CMK (cell line): ENCODE measurements at places on chromosomes 3 and 15.

DNA sequence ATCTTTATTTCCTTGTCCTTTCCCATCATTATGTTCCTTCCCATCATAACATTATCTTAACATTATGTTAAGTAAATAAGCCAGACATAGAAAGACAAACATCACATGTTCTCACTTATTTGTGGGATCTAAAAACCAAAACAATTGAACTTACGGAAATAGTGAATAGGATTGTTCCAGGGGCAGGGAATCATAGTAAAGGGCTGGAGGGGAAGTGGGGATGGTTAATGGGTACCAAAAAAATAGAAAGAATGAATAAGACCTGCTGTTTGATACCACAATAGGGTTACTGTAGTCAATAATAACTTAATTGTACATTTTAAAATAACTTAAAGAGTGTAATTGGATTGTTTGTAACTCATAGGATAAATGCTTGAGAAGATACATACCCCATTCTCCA is 36.7 kb upstream of the MBNL1 start:
- DNase-seq, result no peak

GRCh38 chr15:86653344-86654197 is 573.9 kb downstream of the AGBL1 start:
- DNase-seq, result no peak

GRCh38 chr3:67635806-67636205 is 18.6 kb downstream of the SUCLG2 start:
- no peak for DNase-seq

- no peak for DNase-seq
Measured at GRCh38 chr3:174356596-174356995, 502.5 kb upstream of the NAALADL2 start.

GRCh38 chr3:98540346-98540745 is 8.6 kb downstream of the GPR15 start:
- no peak for DNase-seq

DNA sequence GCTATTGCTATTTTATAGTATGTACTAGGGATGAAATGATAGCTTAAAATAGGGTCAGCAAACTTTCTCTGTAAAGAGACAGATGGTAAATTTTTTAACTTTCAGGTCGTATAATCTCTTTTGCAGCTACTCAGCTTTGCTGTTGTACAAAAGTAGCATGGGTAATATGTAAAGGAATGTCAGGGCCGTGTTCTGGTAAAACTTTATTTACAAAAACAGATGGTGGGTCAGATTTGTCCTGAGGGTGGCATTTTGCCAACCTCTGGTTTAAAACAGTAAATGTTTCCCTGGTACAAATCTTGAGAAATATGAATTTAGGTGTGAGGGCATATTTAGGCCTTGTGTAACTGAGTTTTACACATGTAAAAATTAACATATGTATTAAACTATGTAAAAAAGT is 18.6 kb downstream of the NMD3 start:
- no peak for DNase-seq

DNA sequence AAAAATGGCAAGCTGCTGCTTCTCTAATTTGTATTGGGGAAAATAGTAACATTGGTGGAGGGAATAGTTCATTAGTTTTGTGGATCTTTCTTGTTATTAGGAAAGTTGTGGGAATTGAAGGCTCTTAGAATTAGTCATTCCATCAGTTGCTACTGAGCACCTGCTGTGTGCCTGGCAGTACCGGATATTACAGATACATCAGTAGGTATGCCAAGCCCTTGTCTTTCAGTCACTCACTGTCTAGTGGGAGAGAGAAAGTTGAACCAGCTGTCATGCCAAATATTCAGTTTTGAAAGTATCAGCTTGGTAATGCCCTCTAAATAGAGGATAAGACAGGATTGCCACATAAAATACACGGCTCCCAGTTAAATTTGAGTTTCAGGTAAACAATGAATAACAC is 32.5 kb downstream of the IGSF10 start:
- no peak for DNase-seq

GRCh38 chr3:4508048-4508981 is 15.2 kb downstream of the ITPR1 start:
- no peak for DNase-seq

DNA sequence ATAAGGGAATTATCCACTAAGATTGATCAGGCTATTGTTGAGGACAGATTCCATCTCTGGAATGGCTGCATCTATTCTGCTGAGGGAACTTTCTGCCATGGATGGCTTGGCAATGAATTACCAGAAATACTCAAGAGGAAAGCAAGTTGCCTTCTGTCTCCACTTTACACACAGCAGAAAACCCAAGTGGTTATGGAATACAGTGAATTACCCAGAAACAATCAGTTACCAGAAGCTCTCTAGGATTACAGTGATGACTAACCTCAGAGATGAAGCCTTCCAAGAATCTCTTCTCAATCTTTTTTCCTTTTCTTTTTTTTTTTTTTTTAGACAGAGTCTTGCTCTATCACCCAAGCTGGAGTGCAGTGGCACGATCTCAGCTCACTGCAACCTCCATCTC is 183.3 kb downstream of the WDR76 start:
- DNase-seq, result no peak

DNA sequence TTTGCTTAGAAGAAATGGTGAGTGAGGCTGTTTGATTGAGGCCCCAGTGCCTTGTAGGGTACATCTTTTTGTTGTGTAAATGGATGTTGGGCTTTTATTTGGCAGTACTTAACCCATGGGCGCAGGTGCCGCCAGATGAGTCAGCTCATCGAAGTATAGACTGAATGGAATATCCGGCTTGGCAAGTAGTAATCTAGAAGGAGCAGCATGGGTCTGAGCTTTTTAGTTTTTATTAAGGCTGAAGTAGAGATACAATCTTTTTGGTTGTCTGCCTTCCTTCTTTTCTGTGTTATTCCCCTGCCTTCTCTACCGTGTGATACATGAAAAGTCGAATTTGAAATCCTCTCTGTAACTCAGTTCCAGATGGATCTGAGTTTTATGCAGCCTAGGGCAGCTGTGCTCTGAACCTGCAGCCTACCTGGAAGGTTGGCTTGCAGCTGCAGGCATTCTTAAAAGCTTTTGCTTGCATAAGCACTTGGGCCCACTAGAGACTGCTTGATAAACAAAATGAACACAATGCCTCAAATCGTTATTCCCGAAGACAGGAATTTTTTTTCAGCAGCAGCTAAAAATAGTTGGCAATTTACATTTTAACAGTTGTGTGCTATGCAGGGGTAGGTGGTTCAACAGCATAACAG is 177.5 kb upstream of the CGNL1 start:
- DNase-seq, result no peak

DNA sequence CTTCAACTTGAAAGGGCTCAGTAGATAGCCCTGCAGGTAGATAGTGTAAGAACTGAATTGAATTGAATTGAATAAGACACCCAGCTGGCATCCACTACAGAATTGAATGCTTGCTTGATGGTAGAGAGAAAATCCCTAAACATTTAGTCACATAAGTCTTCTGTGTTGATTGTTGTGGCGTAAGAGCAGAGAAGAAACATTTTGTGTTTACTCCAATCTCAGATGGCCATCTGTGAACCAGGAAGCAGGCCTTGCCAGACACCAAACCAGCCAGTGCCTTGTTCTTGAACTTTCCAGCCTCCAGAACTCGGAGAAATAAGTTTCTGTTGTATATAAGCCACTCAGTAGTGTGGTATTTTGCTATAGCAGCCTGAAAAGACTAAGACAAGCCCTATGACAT is 43.6 kb downstream of the SST start:
- no peak for DNase-seq

- no peak for DNase-seq
Measured at GRCh38 chr3:43155464-43156121, 49.7 kb upstream of the POMGNT2 start.

GRCh38 chr3:19920401-19921080 is 13.5 kb downstream of the EFHB start:
- no peak for DNase-seq

DNA sequence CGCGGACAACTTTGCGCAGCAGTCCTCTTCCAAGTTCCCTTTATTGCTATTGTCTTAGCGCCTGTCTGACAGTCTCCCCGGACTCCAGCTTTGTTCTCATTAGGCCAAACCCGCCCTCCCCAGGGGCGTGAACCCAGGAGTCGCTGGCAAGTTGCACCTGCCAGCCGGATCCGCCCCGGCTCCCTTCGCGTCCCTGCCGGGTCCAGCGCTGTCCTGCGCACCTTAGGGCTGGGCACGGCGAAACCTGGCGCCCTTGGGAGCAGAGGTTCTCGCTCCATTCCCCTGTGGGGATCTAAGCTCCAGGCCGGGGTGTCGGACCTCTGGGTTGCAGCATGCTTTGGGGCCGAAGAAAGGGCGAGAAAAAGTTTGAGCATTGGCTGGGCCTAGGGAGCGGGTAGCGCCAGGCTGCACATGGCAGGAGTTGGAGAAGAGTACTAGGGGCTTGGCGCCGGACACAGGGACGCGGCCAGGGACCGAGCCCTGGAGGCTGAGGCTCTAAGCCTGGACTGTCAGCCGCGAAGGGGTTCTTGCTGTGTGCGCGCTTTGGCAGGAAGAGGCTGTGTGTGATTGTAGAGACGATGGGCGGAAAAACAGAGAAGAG is 335.1 kb upstream of the THRB start:
- DNase-seq, result no peak

- no peak for DNase-seq
Measured at GRCh38 chr15:25088261-25088790, 133.5 kb downstream of the SNRPN start.

GRCh38 chr3:70716832-70717231 is 404.4 kb upstream of the MDFIC2 start:
- no peak for DNase-seq

DNA sequence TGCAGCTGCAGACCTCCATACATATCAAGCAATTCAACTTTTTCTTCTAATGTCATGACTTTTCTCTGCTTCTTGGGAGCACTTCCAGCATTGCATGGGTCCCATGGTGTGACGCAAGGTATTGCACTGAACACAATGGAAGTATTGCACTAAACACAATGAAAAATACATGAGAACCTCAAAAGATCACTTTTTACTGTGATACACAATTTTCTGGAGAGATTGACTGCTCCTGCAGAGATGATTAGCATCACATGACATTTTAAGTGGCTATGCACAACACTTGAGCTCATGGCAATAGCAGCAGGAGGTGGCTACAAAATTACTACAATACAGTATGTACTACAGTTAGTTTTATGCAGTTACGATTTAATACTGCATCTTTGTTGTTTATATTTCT is 113.5 kb upstream of the BHLHE40 start:
- no peak for DNase-seq

DNA sequence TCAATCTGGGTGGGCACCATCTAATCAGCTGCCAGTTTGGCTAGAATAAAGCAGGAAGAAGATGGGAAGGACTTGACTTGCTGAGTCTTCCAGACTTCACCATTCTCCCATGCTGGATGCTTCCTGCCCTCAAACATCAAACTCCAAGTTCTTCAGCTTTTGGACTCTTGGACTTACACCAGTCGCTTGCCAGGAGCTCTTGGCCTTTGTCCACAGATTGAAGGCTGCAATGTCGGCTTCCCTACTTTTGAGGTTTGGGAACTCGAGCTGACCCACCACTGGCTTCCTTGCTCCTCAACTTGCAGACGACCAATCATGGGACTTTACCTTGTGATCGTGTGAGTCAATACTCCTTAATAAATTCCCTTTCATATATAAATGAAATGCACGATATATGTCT is 8.6 kb upstream of the LIPC start:
- DNase-seq, result no peak

DNA sequence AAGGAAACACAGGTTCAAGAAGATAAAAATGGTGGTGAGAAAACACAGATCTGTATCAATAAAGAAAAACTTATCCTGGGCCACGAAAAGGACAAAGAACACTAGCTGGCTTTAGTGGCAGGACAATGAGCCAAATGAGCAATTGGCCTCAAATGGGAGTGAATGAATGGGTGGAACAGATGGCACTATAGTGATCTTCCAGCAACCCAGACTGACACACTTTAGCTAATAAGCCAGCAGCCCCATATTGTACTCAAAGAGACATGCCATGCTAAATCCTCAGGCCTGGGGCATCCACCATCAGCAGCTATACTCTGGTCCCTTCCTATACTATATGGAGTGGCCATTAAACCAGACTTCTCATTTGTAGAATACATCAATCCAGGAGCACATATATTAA is 60.0 kb upstream of the GADL1 start:
- no peak for DNase-seq

DNA sequence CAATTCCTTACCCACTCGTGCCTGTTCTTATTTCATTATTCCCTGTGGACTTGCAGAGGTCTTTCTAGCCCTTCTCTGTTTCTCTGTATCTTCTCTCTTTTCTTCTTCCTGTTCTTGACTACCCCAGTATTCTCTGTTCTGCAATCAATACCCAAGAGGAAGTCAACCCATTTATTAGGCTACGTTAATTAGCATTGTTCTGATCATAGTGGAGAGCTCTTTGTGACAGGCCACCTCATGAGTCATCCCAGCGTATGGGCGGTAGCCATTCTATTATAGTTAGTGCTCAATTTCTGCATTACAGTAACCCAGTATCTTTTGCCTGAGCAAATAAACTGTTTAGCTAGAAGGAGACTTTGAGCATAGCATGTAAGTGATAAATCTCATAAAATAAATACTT is 259.5 kb upstream of the GRM7 start:
- no peak for DNase-seq

DNA sequence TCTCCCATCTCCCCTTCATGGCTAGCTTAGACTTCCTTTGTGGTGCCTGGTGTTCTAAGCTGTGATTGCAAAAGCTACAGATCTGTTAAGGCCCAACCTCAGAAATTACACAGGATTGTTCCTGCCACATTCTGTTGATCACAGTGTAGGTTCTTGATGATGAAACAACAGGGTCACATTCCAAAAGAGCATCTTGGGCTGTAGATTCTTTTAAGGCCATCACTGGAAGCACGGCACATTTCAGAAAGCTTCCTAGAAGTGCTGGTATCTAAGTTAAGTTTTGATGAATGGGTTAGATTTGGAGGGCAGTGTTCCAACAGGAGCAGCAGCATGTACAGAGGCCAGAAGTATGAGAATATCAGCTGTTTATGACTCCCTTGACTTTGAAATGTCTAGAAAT is 107.5 kb upstream of the SKOR1 start:
- DNase-seq, result no peak

GRCh38 chr15:66751579-66751978 is 49.5 kb downstream of the SMAD6 start:
- no peak for DNase-seq

DNA sequence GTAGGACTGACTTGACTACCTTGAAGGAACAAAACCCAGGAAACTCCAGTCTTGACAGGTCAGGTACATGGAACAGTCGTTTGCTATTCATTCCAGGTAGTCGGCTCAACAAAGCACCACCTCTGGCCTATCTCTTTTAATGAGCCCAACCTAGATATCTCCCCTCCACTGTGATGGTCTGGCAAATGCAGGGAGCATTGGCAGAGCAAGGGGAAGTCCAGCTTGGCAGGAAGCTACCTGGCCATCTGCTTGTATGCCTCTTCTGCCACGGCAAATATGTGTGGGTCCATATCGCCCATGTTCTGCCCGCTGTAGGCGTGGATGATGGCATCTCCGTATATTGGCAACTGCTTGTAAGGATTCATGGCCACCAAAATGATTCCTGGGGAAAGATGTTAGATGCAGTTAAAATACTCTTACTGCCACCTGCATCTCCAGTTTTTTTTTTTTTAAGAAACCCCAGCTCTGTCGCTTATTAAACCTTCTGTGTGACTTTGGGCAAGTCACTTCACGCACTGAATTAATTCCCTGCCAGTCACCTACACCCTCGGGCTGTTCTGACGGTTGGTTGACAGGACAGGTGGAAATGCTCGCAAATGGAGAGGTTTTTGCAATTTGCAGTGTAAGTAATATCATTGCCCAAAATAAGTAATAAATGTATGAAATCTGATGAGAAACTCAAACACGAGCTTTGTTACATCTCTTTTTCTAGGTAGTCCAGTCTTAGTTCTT is 16.8 kb downstream of the MYO5C start:
- no peak for DNase-seq
